ENCODE measurements at places on chromosomes 6 and 20.

GRCh38 chr6:127637830-127638409 is 60.9 kb downstream of the C6orf58 start:
- no peak for DNase-seq

GRCh38 chr6:33144373-33144772 is 47.9 kb downstream of the COL11A2 start:
- DNase-seq, result no peak

DNA sequence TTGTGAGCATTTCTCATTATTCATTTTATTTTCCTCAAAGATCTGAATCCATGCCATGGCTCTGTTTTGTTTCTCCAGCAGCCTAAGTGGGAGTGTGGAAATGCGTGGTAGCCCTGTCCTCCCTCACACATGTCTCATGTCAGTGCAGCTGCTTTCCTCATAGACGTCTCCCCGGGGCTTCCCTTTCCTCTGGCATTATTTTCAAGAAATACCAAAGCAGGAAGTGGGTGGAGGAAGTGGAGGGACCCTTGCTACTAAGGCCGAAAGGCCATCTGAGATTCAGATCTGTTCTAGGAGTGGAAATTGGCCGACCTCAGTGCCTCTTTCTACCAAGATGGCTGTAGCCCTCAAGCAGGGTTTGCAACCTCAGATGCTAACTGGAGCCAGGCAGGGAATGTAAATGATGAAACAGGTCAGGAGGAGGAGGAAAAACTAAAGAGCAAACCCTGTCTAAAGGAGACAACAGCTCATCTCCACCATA is 420.9 kb upstream of the PLCB4 start:
- peak; percentile 89 for DNase-seq

DNA sequence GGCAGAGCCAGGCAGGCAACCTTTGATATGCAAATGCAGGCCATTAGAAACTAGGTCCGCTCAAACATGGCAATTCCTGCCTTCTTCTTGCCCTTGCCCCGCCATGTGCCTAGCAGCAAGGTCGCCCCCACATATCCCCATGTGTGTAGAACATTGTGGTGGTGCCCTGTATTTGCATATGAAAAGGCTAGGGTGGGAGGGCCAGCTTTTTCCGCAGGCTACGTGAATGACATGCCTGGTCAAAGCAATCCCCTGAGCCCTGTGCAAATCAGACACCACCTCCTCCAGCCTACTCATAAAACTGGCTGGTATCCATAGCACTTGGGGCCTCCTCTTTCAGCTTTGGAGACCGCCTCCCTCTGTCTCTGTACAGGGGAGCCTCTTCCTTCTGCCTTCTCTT is 31.6 kb downstream of the GSTA2 start:
- DNase-seq, result no peak

GRCh38 chr20:10381477-10381876 is 52.5 kb downstream of the MKKS start:
- no peak for DNase-seq

DNA sequence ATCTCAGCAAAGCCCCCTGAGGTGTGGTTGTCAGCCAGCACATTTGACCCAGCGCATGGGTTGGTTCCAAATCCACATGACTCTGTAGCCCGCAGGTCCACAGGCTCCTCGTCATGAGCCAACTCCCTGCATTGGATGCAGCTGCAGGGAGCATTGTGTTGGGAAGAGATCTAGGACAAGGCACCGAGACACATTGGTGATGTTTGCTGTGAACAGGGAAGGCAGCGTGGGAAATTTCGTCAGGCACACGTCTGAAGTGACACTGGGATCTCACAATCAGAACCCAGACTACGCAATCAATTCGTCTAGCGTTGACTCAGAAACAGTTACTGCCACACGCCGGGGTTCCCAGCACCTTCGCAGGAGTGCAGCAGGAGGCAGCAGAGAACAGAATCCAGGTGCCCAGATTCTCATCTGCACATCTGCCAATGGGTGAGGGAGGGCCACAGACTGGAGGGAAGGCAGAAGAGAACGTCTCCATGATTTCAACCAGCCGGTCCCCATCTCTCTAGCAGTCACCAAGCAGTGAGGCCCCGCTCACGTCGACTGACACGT is 177.0 kb downstream of the TTLL2 start:
- no peak for DNase-seq

GRCh38 chr6:111013144-111013915 is 31.5 kb downstream of the RPF2 start:
- DNase-seq, result no peak

GRCh38 chr6:72524011-72524645 is 97.7 kb upstream of the KCNQ5 start:
- no peak for DNase-seq

DNA sequence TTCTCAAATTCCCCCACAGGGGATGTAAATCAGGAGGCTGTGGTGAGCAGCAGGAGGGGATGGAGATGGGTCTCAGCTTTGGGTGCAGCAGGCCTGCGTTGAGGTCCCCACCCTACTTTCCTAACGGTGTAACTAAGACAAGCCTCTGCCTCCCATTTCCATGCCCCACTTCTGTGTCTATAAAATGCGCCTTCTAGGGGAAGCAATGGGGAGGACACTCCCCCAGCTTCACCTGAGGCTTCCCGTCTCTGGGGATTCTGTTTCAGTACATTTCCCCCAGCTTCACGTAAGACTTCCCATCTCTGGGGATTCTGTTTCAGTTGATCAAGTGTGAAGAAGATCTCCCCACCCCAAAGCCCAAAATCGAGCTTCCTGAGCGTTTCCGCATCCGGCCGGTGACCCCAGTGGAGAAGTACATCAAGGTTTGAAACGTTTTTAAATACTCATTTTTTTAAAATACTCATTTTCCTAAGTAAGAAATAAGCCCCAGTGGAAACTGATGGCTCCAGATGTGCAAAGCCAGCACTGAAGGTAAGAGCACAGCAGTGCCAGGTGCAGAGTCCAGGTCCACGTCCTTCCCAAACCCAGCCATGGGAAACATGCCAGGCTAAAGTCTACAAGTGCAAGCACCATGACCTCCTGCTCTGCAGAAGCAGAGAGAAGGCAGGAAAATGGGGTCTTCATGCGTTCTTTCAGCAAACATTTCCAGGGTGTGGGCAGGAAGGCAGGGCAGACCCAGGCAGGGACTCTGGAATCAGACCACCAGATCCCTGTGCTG is 73.1 kb downstream of the ANKRD60 start:
- DNase-seq, result no peak

GRCh38 chr20:49029203-49029602 is 16.9 kb upstream of the CSE1L start:
- DNase-seq, result no peak

- DNase-seq, result no peak
These were observed 13.5 kb upstream of the SERPINB6 start for GRCh38 chr6:2984738-2985406.

GRCh38 chr6:51559059-51559458 is 528.4 kb downstream of the PKHD1 start:
- no peak for DNase-seq

DNA sequence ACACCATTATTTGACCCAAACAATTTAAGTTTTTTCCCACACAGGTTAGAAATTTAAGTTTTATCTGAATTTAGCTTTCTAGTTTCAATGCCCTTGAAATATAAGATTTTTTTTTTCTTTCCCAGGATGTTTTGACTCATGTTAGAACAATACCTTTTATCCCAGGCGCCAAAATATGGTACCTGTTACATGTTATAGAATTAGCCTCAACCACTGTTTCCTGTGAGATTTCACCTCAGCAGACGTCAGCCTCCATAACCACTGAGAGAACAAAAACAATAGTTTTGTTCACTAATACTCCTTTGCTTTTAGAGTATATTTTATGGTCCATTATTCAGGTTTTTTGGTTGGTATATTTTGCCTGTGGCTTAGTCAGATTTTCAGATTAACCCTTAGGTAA is 302.9 kb downstream of the CDKAL1 start:
- no peak for DNase-seq

- DNase-seq, result no peak
These were observed 80.8 kb upstream of the SLC22A16 start for GRCh38 chr6:110557199-110557598.

DNA sequence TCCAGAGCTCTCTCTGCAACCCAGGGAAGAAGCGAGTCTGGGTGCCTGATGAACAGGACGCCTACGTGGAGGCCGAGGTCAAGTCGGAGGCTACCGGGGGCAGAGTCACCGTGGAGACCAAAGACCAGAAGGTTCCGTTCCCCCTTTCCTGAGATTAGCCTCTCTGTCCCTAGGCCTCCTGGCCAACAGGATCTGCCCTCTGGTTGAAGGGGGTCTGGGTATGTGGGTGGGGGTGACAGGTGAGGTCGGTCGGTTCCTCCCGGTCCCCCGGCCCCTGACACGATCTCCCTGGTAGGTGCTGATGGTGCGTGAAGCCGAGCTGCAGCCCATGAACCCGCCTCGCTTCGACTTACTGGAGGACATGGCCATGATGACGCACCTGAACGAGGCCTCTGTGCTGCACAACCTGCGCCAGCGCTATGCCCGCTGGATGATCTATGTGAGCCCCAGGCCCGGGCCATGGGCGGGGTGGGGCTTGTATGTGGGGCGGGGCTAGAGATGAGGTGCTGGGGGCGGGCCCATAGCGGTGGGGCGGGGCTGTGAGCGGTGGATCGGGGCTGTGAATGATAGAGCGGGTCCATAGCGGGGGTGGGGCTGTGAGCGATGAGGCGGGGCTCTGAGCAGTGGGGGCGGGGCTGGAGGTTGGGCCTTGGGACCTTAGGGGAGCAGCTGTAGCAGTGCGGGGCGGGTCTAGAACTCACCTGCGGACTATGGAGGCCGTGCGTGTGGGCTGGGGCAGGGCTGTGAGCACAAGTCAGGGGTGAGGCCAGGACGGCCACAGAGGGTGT is 23.9 kb downstream of the MYH7B start:
- DNase-seq, result no peak
